H1 (cell line): ENCODE measurements at places on chromosomes 3 and 15.
A peak's percentile ranks its signal among the peaks of the same experiment; 100 is the strongest.

DNA sequence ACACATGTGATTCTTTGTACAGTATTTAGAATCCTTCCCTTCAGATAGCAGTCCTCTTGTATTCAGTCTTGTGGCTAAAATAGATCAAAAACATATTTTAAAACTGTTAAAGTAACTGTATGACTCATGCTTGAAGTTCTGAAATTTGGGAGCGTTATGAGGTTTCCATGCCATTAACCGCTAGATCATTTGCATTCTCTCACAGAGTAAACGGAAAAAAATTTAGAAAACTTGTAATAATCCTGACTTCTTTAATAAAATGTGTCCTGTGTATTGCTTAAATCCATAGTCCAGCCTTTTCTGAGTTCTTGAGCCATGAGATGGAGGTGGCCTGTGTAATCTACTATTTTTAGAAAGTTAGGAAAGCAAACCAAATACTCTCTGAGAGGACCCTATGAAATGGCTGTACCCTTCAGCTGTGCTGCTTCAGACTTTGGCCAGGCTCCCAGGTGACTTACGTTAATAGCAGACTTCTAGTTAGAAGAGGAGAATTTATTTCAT lies 33.8 kb downstream of the MBNL1 start:
- DNase-seq = no peak

GRCh38 chr3:21889166-21889565 lies 138.2 kb upstream of the ZNF385D start:
- no peak for DNase-seq

DNA sequence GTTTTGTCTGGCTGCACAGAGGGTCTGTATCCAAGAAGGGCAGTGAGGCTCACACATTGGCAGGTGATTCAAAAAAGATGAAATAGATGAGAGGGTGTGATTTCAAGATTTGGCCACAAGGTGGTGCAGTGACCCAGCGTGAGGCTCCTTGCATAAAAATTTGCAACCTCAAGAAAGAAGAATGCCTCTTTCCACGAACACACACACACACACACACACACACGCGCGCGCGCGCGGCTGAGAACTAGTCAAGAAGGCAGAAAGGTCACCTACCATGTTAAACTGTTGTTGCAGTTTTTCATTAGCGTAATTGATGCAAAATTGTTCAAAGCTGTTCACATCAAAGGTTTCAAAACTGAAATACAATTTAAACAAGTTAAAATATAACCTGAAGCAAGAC lies 39.2 kb downstream of the MYO5C start:
- DNase-seq = peak; percentile 59

DNA sequence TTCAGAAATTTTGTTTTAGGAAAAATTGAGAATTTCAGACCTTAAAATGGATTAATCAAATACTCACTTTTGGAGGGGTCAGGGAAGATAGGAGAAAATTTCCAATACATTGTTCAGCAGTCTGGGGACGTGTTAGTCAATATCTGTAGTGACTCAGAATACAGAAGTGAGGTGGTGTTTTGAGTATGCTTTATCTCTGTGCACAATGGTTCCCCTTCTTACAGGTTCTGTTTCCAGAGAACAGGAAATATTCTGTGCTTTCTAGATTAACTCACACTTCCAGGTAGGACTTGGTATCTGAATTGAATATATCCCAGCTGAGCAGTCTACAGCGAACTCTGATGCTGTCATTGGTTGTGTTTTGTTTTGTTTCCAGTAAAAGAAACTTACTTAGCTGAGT lies 30.7 kb upstream of the CCDC54 start:
- DNase-seq = no peak

DNA sequence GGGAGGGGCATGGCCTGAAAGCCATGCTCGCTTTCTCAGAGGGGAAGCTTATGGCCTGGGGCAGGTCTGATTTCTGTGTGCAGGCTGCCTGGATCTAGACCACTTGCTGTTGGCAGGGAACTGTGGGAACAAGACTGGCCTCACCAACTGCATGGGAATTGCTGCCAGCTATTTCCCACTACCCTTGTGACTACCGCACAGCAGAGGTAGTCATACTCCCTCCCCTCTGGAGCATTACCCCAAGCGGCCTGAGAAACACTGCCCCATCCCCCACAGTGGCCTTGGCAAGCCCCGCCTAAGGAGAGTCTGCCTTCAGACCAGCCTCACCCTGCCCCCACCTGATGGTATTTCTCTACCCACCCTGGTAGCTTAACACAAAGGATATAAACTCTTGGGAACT lies 199.4 kb upstream of the CADM2 start:
- DNase-seq = no peak

- DNase-seq = no peak
Observed at GRCh38 chr3:155989536-155989935, 119.1 kb downstream of the GMPS start.

DNA sequence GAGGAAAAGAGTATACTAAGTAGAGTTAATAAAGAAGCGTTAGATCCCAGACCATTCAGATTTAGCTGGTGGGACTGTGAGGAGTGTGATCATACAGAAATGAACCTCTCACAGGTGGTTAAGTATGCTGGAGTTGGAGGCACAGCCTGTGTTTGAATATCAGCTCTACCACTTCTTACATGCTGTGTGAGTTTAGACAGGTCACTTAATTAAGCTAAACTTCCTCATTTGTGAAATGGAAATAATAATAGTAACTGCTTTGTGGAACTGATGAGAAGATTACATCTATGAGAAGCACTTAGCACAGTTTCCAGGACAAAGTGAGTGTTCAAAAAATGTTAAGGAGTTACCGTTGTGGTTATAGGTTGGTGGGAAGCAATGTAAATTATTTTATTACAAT lies 8.4 kb downstream of the ACP3 start:
- no peak for DNase-seq

- DNase-seq = no peak
Observed at GRCh38 chr3:29138171-29138570, 142.7 kb upstream of the RBMS3 start.

GRCh38 chr3:146414010-146414409 lies 55.4 kb downstream of the PLSCR2 start:
- DNase-seq = no peak

- no peak for DNase-seq
Observed at GRCh38 chr15:93154666-93155065, 65.7 kb upstream of the RGMA start.

GRCh38 chr3:134365766-134366065 lies 8.5 kb downstream of the AMOTL2 start:
- no peak for DNase-seq

DNA sequence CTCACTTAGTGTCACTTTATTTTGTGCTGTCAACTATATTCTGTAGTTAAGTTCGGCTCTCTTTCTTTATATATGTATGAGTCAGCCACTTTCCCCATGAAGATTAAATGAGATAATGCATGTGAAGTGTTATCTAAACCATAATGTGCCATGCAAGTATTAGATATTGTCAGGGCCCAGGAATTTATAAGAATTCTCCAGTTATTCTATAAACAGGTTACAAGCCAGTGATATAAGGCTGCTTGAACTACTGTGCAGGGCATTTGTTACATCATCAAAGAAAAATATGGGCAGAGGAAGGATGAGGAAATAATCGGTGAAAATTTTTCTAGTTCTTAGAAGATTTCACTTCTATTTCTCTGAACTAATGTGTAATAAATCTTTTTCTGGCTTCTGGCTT lies 1049.0 kb upstream of the NR2F2 start:
- DNase-seq = no peak
